NCI-H524 (cell line): ENCODE measurements at places on chromosomes 16 and 17.

DNA sequence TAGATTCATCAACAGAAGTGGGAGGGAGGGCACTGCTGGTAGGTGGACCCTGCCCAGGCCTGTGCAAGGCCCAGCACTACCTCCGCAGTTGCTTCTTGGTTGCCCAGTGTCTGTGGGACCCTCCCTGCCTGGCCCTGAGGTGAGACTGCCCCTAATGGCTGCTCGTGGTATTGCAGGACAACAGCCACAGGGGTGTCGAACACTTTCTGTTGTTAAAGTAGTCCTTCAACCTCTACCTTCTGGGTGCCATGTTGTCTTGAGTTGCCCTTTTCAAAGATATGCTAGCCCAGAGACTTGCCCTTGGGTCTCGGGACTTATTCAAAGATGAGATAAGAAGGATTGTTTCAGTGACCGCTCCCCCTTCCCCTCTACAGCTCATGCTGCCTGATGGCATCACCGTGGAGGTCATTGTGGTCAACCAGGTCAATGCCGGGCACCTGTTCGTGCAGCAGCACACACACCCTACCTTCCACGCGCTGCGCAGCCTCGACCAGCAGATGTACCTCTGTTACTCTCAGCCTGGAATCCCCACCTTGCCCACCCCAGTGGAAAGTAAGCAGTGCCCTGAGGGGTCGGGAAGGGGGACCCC lies 29.1 kb downstream of the AKAP1 start:
- DNase-seq = peak; percentile 27

- DNase-seq = no peak
These were observed 3.0 kb downstream of the NUDT16L1 start for GRCh38 chr16:4696172-4696904.

- no peak for DNase-seq
These were observed 9.2 kb downstream of the IKZF3 start for GRCh38 chr17:39854909-39855308.

DNA sequence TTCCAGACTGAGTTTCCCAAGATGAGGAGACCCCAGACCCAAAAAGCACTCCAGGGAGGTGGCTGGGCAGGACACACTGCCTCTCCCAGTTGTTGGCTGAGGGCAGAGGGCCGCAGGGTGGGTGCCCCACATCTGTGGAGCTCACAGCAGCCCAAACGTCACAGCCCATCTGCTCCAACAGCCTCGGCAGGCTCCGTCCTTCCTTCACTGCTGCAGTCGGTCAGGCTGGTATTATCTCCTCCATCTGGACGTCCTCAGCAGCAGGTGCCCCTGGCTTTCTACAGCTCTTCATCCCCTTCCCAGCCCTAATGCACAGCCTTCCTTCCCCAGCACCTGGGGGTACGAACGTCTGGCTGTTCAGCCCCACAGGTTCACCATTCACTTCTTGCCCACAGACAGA lies 55.2 kb downstream of the PRMT7 start:
- peak; percentile 84 for DNase-seq

DNA sequence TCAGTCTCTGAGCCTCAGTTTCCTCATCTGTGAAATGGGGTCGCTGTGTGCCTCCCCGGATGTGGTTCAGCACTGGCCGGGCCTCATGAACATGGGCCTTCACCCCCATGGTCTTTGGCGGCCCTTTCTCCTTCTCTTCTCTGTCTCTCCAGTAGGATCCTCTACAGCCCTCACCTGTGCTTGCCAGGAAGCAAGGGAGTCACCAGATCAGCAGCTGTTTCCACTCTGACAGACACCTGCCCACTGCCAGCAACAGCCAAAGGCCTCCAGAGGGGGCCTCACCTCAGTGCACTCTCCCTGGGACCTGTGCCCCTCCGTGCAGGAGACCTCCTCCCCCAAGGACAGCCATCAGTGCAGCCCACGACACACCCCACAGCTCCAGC lies 89.4 kb downstream of the C16orf78 start:
- DNase-seq = no peak

- no peak for DNase-seq
These were observed 194.9 kb upstream of the CDH11 start for GRCh38 chr16:65316808-65317207.
